ENCODE measurements at places on chromosomes 12 and 14. TPM values are rescaled to one million over a fixed set of nuclear protein-coding genes. Genes with fewer than 3 reads are reported as not detected.

TSHR gene
- 0.14 TPM for polyA plus RNA-seq

DNA sequence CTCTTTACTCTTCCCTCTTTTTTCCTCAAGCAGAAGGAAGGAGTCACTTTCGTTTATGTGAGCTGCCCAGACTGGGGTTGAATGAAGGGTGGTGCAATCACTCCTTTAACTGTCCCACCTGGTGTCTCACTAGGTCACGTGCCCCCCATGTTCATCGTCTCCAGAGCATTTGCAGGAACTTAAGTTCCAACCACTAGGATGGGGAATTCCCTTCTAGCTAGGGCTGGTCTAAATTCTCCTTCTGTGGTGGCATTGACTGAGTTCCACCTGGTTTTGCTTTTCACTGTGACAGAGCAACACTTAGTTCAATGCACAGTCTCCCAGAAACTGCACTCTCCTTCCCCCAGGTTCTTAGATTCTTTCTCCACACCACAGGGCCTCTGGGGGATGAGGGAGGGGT is 9.5 kb downstream of the FANCM start:
- no peak for DNase-seq

- no peak for DNase-seq
Observed at GRCh38 chr12:116784238-116784612, 46.1 kb downstream of the RNFT2 start.

- no peak for DNase-seq
Observed at GRCh38 chr14:46063872-46064271, 587.7 kb downstream of the RPL10L start.

MYH6 gene
- 0.17 TPM for polyA plus RNA-seq

INSM2 gene
- 0.06 TPM for polyA plus RNA-seq

DNA sequence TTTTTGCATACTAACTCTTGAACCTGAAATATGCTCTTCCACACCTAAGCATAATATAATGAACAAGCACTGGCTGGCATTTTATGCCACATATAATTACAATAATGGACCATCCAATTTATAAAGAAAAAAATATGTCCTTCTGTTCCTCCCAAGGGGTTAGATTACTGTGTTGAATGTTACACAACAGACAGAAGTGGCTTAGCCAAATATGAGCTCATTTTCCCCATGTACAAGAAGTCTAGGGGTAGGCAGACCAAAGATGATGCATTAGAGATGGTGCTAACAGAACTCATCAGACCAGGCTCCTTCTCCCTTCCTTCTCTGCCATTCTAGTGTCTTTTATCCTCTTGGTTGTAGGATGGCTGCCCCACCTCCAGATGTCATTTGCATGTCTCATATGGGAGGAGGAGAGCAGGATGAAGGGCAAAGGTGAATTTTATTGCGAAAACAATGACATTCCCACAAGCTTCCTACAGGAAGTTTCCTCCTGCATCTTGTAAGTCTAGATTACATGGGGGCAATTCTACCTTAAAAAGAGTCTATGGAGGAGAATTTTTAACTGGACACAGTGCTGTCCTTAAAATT is 43.9 kb upstream of the SLC2A13 start:
- DNase-seq, result no peak

DNA sequence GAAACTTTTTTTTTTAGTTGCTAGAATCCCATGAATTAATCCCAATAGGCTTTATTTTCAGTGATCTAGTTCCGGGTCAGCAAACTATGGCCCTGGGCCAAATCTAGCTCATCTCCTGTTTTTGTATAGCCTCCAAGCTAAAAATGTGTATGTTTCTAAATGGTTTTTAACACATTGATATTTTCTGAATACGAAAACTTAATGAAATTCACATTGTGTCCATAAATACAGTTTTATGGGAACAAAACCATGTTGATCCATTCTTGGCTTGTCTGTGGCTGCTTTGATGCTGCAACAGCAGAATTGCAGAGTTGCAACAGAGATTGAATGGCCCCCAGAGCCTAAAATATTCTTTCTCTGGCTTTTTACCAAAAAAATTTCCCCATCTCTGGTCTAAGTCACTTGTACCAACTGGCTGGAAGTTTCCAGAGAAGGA is 47.5 kb downstream of the ZNF664 start:
- no peak for DNase-seq

GRCh38 chr12:88546853-88547252 is 33.4 kb downstream of the KITLG start:
- DNase-seq, result no peak

DNA sequence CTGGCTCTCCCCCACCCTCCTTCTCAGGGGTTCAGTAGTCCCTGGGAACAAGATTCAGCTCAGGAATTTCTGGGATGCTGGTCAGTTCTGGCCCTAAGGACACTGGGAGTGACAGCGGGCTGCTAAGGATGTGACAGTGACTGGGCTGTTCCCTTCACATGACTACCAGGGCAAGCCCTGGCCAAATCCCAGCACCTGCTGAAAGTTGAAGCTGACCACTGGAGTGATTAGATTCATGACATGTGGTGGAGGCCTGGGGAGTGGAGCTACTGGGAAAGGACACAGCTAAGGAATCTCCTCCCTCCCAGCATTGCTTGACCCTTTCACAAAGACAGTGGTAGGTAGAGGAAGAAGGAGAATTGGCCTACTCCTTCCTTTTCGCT is 204.9 kb downstream of the DAD1 start:
- no peak for DNase-seq

DNA sequence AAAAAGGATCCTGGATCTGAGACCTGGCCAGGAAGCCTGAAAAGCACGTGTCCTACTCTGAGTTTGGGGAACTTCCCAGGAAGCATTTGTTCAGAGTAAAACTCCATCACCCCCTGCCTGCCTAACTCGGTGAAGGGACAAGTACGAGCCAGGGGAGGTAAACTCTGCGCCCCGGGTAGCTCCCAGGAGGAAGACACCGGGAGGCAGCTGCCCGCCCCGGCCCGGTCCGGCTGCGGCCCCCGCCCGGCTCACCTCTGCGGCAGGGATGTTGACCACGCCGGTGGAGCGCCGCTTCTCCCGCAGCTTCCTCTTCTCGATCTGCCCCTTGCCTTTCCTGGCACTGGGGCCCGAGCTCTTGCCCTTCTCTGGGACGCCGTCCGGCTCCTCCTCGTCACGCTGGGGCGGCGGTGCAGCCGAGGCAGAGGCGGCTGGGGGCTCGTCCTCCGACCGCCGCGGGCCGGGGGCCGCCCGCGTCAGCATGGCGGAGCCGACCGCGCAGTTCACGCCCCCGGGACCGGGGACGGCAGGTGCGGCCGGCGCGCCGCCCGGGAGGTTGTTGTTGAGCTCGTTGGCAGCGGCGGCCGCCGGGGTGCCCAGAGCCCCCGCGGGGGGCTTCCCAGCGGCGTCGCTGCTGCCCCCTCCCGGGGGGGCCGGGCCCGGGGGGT is 1.2 kb downstream of the PAWR start:
- DNase-seq, result no peak

- no peak for DNase-seq
Observed at GRCh38 chr12:129005416-129005815, 152.1 kb downstream of the GLT1D1 start.

DNA sequence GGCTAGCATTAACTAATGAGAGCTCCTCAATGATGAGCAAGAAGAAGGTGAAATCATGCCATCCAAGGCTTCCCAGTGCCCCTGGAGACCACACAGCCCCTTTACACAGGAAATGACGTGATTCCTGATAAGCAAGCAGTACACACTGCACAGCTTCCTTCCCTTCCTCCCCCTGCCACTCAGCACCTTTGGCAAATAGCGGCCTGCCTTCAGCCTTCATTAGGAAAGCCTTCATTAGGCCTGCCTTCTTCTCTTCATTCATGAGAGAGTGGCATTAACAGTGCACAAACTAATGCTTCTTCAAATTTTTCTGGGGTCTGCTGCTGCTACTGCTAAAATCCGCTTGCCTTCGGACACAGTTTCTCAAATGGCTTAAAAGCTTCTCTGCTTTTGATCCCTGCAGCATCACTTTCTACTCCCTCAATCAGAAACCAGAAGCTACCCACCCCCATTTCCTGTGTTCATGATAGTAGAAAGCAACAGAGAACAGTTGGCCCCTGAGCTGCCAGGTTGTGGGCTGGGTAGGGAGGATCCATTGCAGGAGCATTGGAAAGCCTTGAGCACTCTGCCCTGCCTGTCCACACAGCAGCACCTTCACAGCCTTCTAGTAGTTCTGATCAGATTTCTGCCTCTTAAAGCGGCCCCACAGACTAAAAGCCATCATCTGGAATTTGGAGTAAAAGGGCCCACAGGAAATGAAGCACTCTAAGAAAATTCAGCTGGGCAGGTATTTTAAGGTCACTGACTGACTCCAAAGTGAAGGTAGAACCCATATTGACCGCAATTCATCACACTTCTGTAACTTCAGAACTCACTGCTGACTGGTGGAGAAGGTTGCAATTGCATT is 103.8 kb upstream of the ETV6 start:
- DNase-seq, result no peak

DNA sequence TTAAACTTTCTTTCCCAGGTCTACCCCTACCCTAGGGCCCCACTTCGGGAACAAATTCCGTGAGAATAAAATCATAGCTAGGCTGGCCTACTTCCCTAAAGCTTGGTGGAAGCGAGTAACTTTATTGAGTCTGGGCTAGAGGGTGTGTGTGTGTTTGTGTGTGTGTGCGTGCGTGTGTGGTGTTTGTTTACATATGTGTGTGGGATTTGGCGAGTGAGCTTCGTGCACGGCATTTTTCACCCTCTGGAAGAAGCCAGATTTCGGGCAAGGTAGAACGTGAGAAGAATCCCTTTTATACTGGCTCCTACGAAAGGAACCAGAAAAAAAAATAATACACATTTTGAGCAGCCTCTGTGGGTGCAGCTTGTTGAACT is 7.5 kb upstream of the LHX5 start:
- no peak for DNase-seq

ACACB gene
- 22.2 TPM for polyA plus RNA-seq

- no peak for DNase-seq
Observed at GRCh38 chr14:36227344-36227743, 50.8 kb upstream of the PTCSC3 start.

GRCh38 chr12:57896434-57897201 is 44.7 kb upstream of the ATP23 start:
- DNase-seq, result no peak

DNA sequence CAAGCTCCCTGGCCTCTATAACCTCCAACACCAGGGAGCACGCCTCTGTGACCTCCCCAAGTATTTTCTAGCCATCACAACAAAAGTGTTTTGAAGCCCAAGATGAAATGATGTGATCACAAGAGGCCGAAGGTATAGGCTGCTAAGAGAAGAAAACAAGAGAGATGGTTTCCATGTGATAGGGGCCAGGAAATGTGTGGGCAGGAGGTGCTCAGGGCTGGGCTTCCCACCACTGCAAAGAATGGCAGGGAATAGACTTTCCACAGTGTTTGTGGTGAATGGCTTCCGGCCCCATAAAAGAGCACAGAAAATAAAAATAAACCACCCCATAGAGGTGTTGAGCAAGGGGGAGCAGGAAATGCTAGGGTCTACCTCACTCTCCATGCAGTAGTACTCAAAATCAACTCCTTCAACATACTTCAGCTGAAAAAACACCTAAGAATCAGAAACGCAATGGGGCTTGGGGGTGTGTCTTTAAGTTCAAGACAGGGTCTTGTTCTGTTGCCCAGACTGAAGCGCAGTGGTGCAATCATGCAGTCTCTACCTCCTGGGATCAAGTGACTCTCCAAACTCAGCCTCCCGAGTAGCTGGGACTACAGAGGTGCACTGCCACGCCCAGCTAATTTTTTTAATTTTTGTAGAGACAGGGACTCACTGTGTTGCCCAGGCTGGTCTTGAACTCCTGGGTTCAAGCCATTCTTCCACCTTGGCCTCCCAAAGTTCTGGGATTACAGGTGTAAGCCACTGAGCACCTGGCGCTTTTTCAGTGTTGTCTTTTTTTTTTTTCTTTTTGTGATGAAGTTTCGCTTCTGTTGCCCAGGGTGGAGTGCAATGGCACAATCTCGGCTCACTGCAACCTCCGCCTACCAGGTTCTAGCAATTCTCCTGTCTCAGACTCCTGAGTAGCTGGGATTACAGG is 27.1 kb downstream of the DAD1 start:
- no peak for DNase-seq

DNA sequence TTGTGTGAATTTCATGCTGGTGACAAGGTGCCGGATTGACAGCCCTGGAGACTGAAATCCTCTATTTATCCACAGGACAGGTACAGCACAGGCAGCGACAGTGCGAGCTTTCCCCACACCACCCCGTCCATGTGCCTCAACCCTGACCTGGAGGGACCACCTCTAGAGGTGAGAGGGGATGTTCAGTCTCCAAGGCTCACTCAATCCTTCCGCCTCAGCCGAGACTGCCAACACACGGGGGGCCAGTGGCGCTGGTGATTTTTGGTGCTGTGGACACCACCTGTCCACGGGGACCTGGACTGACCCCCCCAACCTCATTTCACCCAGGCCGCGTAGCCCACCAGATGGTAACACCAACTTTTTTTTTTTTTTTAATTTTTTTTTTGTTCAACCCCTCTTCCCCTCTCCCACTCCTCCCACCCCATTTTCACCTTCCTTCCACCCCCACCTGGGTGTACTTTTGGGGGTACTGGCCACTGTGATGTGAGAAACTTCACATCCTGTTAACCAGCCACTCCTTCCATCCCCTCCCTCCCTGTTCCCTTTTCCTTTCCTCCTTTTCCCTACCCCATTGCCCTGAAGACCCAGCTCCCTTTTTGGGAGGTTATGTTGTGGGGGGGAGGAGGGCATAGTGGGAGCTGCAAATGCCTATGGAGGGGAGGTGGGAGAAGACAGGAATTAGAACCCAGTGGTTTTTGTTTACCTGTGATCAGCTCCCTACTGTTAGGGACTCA is 12.9 kb downstream of the PCBP2 start:
- DNase-seq, result no peak

- DNase-seq, result no peak
Observed at GRCh38 chr14:102975662-102976061, 53.2 kb downstream of the AMN start.

EIF2S3B gene
- polyA plus RNA-seq, result 7.4 TPM

CFAP73 gene
- 0.95 TPM for polyA plus RNA-seq

DNA sequence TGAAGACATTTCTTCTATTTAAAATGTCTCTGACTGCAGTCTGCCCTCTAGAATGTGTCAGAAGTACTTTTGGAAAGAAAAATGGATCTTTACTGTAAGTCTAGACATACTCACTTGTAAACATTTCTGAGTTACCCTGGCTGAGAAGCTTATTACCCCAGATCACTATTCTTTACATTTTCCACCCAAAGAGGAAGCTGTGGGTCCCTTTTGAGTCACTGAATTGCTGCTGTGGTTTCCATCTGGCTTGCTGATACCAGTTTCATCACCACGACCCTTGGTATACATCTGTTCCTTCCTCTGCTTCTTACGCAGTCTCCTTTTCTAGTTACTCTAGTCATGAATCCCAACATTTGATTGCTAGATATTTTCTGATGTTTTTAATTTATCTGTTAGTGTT is 20.2 kb upstream of the CLEC4D start:
- no peak for DNase-seq

DNA sequence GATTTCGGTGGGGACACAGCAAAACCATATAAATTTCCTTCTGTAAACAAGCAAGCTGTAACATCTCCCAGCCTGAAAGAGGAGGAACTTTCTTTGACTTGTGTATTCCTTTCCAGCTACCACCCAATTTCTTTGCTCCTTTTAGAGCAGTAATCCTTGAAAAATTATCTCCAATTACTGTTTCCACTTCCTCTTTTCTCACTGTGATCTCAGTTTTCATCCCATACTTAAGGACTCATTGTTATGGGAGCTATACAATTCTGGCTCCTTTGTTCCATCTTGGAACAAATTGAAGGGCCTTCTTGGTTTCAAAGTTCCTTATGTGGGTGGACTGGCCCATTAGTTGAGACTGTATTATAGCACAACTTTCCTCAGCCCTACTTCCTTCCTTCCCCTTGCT is 152.6 kb downstream of the AKAP6 start:
- DNase-seq, result no peak

All from left renal pelvis (tissue), 4 donors.